Kidney (tissue), 22 donors: ENCODE measurements at places on chromosomes 12 and 14. TPM values are rescaled to one million over a fixed set of nuclear protein-coding genes. Genes with fewer than 3 reads are reported as not detected.

- no peaks in the 10 kb centered on the region for H3K4me1 ChIP-seq
- DNase-seq = no peak
- H3K27me3 ChIP-seq = no peaks in the 10 kb centered on the region
- no peaks in the 10 kb centered on the region for H3K36me3 ChIP-seq
Observed at GRCh38 chr12:104452087-104452486, 4.7 kb upstream of the CHST11 start.

GRCh38 chr14:23112359-23113178, 6.5 kb downstream of the CEBPE start:
- H3K4me1 ChIP-seq = no peaks in the 10 kb centered on the region
- no peak overlapping the region for H3K4me3 ChIP-seq
- no peak for DNase-seq
- H3K27me3 ChIP-seq = no peaks in the 10 kb centered on the region
- no peak overlapping the region for H3K27ac ChIP-seq
- H3K36me3 ChIP-seq = no peaks in the 10 kb centered on the region

GRCh38 chr14:72483311-72483710, 410.6 kb downstream of the DPF3 start:
- H3K27me3 ChIP-seq = no peaks in the 10 kb centered on the region
- H3K27ac ChIP-seq = no peak overlapping the region
- no peak overlapping the region for H3K4me3 ChIP-seq
- no peaks in the 10 kb centered on the region for H3K4me1 ChIP-seq

DNA sequence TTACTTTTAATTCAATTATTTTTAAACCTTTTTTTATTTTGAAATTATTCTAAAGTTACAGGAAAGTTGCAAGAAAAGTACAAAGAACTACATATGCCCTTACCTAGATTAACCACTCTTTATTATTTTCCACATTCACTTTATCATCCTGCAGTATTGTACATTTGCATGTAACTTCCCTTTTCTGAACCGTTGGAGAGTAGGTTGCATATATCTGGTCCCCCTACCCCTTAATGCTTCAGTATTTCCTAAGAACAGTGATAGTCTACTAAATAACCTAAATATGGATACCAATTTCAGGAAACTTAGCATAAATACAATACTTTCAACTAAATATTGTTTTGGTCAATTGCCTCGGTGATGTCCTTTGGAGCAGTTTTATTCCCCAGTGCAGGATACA, 15.0 kb downstream of the G2E3 start:
- no peak for DNase-seq
- H3K4me1 ChIP-seq = no peaks in the 10 kb centered on the region
- H3K4me3 ChIP-seq = no peak overlapping the region
- no peaks in the 10 kb centered on the region for H3K36me3 ChIP-seq
- H3K27me3 ChIP-seq = no peaks in the 10 kb centered on the region

GRCh38 chr12:7156259-7157197, 26.4 kb downstream of the CLSTN3 start:
- H3K27ac ChIP-seq = no peak overlapping the region
- no peaks in the 10 kb centered on the region for H3K27me3 ChIP-seq
- no peak for DNase-seq
- H3K4me3 ChIP-seq = no peak overlapping the region
- no peaks in the 10 kb centered on the region for H3K36me3 ChIP-seq

DNA sequence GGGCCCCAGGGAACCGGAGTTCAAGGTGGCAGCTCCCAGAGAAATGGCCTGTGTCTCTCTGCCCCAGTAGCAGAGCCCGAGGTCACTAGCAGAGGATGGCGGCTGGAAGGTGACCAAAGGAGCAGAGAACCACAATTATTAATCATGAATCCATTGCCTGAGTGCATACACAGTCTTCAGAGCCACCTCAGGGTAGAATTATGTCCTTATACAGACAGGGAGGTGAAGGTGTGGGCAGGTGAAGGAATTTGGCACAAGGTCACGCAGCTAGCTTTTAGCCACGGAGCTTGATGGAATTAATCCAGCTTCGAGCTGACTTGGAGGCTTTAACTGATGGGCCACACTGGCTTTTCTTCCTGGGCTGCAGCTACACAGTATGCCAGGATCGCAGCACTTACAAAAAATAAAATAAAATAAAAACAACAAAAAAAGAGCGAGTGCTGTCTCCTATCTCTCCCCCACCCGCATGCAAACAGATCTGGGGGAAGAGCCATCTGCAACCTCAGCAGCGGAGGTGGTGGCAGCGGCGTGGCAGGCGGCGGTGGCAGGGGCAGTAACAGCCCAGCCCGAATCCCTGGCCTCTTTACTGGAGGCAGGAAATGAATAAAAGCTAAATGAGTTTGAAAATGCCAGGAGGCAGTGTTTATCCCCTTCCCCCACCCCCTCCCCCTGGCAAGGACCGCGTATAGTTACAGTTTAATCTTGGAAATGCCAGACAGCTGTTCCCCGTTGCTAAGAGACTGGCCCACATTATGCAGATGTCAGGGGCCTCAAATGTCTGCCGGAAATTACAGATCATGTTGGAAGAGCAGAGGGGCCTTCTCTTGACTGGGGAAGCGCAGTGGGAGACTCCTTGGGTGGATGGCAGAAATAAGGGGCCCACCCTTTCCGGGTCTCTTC, 93.5 kb downstream of the LRRC74A start:
- H3K4me3 ChIP-seq = peak overlapping the region; percentile 5
- H3K27me3 ChIP-seq = no peaks in the 10 kb centered on the region
- DNase-seq = peak; percentile 98
- peaks cover 38% of the 10 kb centered on the region for H3K4me1 ChIP-seq
- peak overlapping the region; percentile 88 for H3K27ac ChIP-seq

DNA sequence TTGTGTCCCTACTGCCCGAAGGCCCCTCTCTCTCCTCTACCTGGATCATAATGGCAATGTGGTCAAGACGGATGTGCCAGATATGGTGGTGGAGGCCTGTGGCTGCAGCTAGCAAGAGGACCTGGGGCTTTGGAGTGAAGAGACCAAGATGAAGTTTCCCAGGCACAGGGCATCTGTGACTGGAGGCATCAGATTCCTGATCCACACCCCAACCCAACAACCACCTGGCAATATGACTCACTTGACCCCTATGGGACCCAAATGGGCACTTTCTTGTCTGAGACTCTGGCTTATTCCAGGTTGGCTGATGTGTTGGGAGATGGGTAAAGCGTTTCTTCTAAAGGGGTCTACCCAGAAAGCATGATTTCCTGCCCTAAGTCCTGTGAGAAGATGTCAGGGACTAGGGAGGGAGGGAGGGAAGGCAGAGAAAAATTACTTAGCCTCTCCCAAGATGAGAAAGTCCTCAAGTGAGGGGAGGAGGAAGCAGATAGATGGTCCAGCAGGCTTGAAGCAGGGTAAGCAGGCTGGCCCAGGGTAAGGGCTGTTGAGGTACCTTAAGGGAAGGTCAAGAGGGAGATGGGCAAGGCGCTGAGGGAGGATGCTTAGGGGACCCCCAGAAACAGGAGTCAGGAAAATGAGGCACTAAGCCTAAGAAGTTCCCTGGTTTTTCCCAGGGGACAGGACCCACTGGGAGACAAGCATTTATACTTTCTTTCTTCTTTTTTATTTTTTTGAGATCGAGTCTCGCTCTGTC, 1.8 kb downstream of the INHBE start:
- no peaks in the 10 kb centered on the region for H3K36me3 ChIP-seq
- H3K4me3 ChIP-seq = no peak overlapping the region
- H3K4me1 ChIP-seq = peaks cover 9% of the 10 kb centered on the region
- no peaks in the 10 kb centered on the region for H3K27me3 ChIP-seq
- no peak for DNase-seq

DNA sequence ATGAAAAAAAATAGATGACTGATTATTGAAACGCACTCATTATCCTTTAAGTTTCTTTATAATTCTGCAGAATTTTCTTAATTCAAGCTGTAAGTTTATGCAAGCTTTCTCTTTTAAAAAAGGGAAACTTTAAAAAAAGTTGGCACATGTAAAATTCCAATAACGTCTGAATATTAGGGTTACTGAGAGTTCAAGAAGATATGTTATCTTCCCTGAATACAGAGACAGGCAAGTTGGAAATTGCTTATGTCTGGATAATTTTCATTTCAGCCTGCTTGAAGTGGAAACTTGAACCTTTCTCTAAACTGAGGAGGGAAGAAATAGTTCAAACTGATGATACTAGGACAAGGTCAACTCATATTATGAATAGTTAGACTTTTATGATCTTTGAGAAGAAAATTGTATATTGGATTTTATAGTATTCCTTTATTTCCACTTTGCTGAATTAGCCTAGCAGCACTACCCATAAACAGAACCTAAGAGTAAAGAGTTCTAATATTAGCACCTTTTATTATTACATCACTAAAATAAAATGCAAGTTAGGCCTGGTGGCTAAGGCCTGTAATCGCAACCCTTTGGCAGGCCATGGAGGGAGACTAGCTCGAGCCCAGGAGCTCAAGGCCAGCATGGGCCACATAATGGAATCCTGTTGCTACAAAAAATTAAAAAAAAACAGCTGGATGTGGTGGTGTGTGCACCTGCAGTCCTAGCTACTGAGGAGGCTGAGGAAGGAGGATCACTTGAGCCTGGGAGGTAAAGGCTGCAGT, 288.0 kb downstream of the TRHDE start:
- H3K4me1 ChIP-seq = no peaks in the 10 kb centered on the region
- no peaks in the 10 kb centered on the region for H3K36me3 ChIP-seq
- no peak overlapping the region for H3K27ac ChIP-seq
- no peaks in the 10 kb centered on the region for H3K27me3 ChIP-seq

GRCh38 chr14:45261209-45261608, 8.2 kb upstream of the MIS18BP1 start:
- H3K4me1 ChIP-seq = no peaks in the 10 kb centered on the region
- no peak overlapping the region for H3K4me3 ChIP-seq
- no peaks in the 10 kb centered on the region for H3K36me3 ChIP-seq

- no peaks in the 10 kb centered on the region for H3K27me3 ChIP-seq
- no peak overlapping the region for H3K4me3 ChIP-seq
- no peaks in the 10 kb centered on the region for H3K36me3 ChIP-seq
- no peak for DNase-seq
Observed at GRCh38 chr14:106268013-106268727, 741.8 kb downstream of the TMEM121 start.

- H3K27ac ChIP-seq = no peak overlapping the region
- no peaks in the 10 kb centered on the region for H3K4me1 ChIP-seq
- H3K36me3 ChIP-seq = no peaks in the 10 kb centered on the region
Observed at GRCh38 chr12:92953747-92954146, 24.7 kb upstream of the EEA1 start.

DNA sequence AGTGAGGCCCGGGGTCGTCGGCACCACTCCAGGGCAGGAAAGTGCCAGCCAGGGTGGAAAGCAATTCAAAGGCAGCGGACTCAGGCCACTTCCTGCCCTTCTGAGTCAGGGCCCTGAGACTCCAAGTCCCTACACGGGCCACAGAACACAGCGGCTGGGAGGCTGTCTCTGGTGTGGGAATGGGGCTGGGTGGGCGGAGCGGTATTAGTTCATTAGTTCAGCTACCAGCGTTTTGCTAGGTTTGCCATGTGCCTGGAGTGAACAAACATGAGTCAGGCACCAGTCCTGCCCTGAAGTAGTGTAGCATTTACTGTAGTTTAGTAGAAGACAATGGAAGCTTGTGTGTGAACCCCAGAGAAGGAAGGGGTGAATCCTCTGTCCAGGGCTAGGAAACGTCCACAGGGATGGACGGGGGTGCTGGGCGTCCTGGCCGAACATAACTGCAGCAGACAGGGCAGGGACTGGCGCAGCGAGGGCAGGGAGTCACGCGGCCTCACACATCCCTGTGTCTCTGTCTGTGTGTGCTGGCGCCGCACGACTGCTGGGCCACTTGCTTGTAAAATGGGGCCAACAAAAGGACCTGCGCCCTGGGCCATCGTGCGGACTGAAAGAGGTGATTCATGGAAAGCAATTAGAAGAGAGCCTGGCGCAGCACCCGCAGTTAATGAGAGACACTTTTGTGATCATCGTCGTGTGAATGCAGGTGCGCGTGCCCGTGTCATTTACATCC, 186.4 kb upstream of the PRMT8 start:
- H3K4me1 ChIP-seq = no peaks in the 10 kb centered on the region
- H3K27ac ChIP-seq = no peak overlapping the region
- no peak overlapping the region for H3K4me3 ChIP-seq
- peak; percentile 91 for DNase-seq
- no peaks in the 10 kb centered on the region for H3K36me3 ChIP-seq

- DNase-seq = peak; percentile 38
- H3K36me3 ChIP-seq = peaks cover 3% of the 10 kb centered on the region
- H3K4me1 ChIP-seq = peaks cover 5% of the 10 kb centered on the region
- H3K27me3 ChIP-seq = no peaks in the 10 kb centered on the region
- peak overlapping the region; percentile 93 for H3K4me3 ChIP-seq
Observed at GRCh38 chr12:48717252-48717695, 767 bp upstream of the CCNT1 start.

DNA sequence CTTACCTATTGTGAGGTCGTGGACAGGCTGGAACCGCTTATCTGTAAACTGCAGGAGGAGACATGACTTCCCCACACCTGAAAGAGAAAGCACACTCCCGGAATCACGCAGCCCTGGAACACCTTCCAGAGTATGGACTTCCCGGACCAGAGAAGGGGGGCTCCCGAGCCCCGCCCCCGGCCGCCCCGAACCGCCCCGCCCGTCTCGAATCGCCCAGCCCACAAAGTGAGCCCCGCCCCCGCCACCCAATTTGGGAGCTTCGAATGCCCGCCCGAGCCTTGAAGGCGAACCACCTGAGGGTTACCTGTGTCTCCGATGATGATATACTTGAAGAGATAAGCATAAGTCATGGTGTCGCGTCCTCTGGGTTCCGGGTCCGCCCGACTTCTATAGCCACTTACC, 235 bp downstream of the RAB2B start:
- no peaks in the 10 kb centered on the region for H3K4me1 ChIP-seq
- peak overlapping the region; percentile 63 for H3K27ac ChIP-seq
- H3K36me3 ChIP-seq = peaks cover 5% of the 10 kb centered on the region

GRCh38 chr12:110366321-110367142, 37.0 kb downstream of the ANAPC7 start:
- H3K27me3 ChIP-seq = no peaks in the 10 kb centered on the region
- no peak for DNase-seq
- H3K4me3 ChIP-seq = no peak overlapping the region
- no peaks in the 10 kb centered on the region for H3K36me3 ChIP-seq
- H3K4me1 ChIP-seq = no peaks in the 10 kb centered on the region
- no peak overlapping the region for H3K27ac ChIP-seq

GRCh38 chr12:6078398-6079096, 45.9 kb downstream of the VWF start:
- no peak overlapping the region for H3K4me3 ChIP-seq
- H3K27ac ChIP-seq = no peak overlapping the region
- H3K27me3 ChIP-seq = no peaks in the 10 kb centered on the region
- no peaks in the 10 kb centered on the region for H3K36me3 ChIP-seq
- DNase-seq = no peak

GRCh38 chr12:128047266-128048060, 219.5 kb upstream of the TMEM132C start:
- H3K27me3 ChIP-seq = no peaks in the 10 kb centered on the region
- no peak for DNase-seq
- no peaks in the 10 kb centered on the region for H3K36me3 ChIP-seq
- no peak overlapping the region for H3K4me3 ChIP-seq
- no peaks in the 10 kb centered on the region for H3K4me1 ChIP-seq

GRCh38 chr12:117212563-117213190, 22.4 kb upstream of the FBXO21 start:
- H3K27me3 ChIP-seq = no peaks in the 10 kb centered on the region
- no peak overlapping the region for H3K27ac ChIP-seq
- H3K4me1 ChIP-seq = no peaks in the 10 kb centered on the region
- DNase-seq = peak; percentile 67

GRCh38 chr12:24127919-24128721, 178.7 kb upstream of the SOX5 start:
- no peak overlapping the region for H3K4me3 ChIP-seq
- no peaks in the 10 kb centered on the region for H3K36me3 ChIP-seq
- no peak for DNase-seq

DAZAP2 gene
- 319 TPM for total RNA-seq

CLEC7A gene
- total RNA-seq = 20.0 TPM

SERPINA4 gene
- total RNA-seq = 6.1 TPM

CLEC1B gene
- total RNA-seq = not detected

RNF212B gene
- total RNA-seq = not detected

RND1 gene
- total RNA-seq = 1.0 TPM

C14orf39 gene
- not detected for total RNA-seq
